ENCODE measurements at places on chromosomes 6 and 20.

GRCh38 chr6:16799279-16800193, 38.3 kb upstream of the ATXN1 start:
- no peak for DNase-seq

DNA sequence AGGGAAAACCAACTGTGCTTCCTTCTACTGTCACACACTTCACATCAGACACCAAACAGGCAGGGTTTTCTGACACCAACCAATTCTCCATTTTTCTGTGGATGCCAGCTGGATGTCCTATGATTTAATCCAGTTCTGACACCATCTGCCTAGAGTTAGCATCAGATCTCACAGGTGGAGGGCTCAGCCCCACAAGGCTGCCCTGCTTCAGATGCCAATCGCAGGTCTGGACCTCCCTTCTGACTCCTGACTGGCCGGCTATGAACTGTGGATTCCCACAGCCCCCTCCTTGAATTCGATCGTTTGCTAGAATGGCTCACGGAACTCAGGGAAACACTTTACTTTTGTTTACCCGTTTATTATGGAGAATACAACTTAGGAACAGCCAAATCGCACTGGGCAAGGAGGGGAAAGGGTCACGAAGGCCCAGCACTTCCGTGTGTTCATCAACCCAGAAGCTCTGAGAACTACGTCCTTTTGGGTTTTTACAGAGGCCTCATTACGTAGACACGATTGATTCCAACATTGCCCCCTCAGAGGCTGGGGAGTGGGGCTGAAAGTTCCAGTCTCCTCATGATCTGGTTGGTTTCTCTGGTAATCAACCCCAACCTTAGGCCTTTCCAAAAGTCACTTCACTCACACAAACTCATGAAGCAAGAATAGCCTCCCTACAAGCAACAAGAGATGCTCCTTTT, 25.4 kb upstream of the MAS1 start:
- no peak for DNase-seq

DNA sequence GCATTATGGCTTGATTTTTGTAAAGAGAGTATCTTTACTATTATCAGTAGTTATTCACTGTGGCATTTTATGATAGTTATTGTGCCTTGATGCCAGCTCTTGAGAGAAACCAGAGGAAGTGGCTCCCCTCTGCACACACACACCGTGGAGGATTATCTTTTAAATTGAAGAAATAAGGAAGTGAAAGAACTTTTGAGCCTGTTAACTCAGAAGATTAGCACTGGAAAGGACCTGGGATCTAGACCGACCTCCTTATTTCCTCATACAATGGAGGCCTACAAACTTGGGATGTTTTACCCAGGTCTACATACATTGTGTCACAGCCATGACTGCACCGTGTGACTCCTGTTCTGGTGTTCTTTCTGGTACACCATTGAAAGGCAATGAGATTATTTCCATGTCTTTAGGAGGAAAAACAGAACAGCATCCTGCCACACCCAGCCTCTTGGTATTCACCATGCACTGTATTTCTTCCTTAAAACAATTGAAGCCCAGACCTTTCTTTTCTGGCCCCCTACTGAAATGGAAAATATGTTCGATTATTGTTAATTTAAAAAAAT, 40.6 kb downstream of the HECA start:
- DNase-seq = peak; percentile 6

- no peak for DNase-seq
Measured at GRCh38 chr6:125959041-125959440, 2.5 kb downstream of the HINT3 start.

DNA sequence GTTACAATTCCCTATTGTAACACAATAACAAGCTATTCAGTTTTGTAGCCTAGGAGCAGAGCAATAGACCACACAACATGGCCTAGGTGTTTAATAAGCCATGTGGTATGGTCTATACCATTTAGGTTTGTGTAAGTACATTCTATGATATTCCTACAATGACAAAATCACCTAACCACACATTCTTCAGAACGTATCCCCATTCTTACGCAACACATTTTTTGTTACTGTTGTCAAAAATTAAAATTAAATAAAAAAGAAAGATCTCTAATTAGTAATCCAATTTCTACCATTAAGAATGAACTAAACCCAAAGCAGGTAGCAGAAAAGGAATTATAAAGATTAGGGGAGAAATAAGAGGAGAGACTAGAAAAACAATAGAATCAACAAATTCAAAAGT, 44.0 kb downstream of the RANBP9 start:
- DNase-seq = no peak

DNA sequence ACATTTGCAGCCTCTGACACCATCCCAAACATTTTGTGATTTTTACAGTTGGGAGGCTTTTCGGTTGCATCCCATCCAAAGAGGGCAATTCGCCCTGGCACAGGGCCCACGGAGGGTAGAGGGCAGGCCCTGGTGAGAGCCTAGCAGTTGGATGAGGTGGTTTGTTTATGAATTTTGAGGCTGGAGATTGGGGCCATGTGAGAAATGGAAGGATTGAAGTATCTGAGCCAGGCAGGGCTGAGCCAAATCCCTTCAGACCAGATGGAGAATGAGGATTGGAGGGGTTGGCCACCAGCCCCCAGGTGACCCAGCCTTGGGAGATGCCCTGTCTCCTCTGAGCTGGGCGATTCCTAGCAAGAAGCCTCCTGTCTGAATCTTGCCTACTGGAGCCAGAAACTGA, 52.6 kb upstream of the CCDC167 start:
- DNase-seq = no peak

Data from germinal center (tissue), 1 donor.